ENCODE measurements at places on chromosomes 2 and 18. TPM values are rescaled to one million over a fixed set of nuclear protein-coding genes. Genes with fewer than 3 reads are reported as not detected.

The PDE11A gene
- 4.3 TPM for total RNA-seq

The CTAGE1 gene
- total RNA-seq = not detected

The ICA1L gene
- total RNA-seq = 21.7 TPM

The OTOS gene
- not detected for total RNA-seq

The GLI2 gene
- 2.9 TPM for total RNA-seq

The PAPOLG gene
- 15.5 TPM for total RNA-seq

The RMDN2 gene
- 4.5 TPM for total RNA-seq

The SFT2D3 gene
- total RNA-seq = 8.6 TPM

The CHRND gene
- not detected for total RNA-seq

The PROKR1 gene
- 0.28 TPM for total RNA-seq

DNA sequence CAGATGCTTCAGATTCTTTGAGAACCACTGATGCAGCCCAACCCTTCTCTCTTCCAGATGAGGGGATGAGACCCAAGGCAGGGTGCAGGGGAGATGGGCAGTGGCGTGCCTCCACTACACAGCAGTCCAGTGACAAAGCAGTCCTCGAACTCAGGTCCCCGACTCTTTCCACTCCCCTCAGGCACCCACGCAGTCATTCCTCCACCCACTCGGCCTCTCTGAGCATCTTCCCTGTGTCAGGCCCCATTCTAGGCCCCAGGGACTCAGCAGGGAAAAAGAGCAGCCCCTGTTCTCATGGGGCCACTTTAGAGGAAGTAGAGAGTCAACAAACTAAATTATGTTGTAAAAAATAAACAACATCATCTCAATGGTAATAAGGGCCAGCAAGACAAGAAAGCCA lies 15.2 kb downstream of the KCNK3 start:
- no peak for DNase-seq
- no peaks in the 10 kb centered on the region for H3K27me3 ChIP-seq
- H3K4me3 ChIP-seq = no peak overlapping the region

- H3K4me1 ChIP-seq = no peaks in the 10 kb centered on the region
- DNase-seq = no peak
- no peak overlapping the region for H3K27ac ChIP-seq
Observed at GRCh38 chr2:137888845-137889244, 75.4 kb upstream of the HNMT start.

GRCh38 chr2:102485147-102485785 lies 12.2 kb downstream of the SLC9A4 start:
- no peak for DNase-seq
- no peaks in the 10 kb centered on the region for H3K27me3 ChIP-seq
- H3K27ac ChIP-seq = no peak overlapping the region
- no peaks in the 10 kb centered on the region for H3K36me3 ChIP-seq
- no peaks in the 10 kb centered on the region for H3K4me1 ChIP-seq
- H3K4me3 ChIP-seq = no peak overlapping the region

- DNase-seq = no peak
- no peaks in the 10 kb centered on the region for H3K4me1 ChIP-seq
- no peaks in the 10 kb centered on the region for H3K27me3 ChIP-seq
- no peak overlapping the region for H3K27ac ChIP-seq
- no peak overlapping the region for H3K4me3 ChIP-seq
Observed at GRCh38 chr2:26412091-26412673, 10.5 kb downstream of the DRC1 start.

DNA sequence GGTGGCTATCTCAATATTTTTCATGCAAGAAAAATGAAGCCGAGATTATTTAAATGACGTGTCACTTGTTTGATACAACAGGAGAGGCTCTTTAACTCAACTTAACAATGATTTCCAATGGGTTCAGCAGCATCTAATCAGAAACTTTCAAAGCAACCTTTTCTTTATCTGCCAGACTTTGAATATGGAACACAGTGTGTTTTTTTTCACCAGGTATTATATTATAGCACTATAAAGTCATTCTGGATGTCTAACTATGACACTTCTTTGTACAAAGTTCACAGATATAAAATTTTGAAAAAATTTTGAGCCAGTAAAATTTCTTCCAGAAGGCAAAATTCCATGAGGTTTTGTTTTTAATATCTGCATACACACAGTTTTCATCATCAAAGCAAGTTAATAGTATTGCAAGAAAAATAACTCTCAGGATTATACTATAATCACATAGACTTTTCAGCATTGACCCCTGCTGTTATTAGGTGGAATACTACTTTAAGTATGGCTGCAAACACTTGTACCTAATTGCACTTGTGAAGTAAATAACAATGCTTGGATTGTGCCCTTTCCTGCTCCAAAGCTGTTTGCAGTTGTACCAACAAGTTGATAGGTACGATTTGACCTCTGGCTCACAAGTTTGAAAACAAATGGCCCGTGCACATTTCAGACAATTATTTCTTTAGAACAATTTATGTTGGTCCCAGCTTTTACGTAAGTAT lies 44.0 kb upstream of the DSG1 start:
- H3K4me1 ChIP-seq = no peaks in the 10 kb centered on the region
- H3K27ac ChIP-seq = peak overlapping the region; percentile 27
- H3K27me3 ChIP-seq = no peaks in the 10 kb centered on the region
- H3K4me3 ChIP-seq = no peak overlapping the region
- no peak for DNase-seq

DNA sequence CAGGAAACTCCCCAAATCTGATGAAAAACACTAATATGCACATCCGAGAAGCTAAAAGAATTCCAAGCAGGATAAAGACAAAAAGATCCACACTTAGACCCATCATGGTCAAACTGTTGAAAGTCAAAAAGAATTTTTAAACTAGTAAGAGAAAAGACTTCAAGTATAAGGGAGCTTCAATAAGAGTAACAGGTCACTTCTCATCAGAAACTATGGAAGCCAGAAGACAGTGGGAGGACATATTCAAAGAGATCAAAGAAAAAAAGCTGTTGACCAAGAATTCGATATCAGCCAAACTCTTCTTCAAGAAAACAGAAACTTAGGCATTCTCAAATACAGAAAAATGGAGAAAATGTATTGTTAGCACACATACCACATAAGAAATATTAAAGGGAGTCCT lies 50.4 kb downstream of the ZC3H8 start:
- H3K36me3 ChIP-seq = no peaks in the 10 kb centered on the region
- no peaks in the 10 kb centered on the region for H3K4me1 ChIP-seq
- H3K27ac ChIP-seq = no peak overlapping the region
- no peaks in the 10 kb centered on the region for H3K27me3 ChIP-seq

GRCh38 chr2:122056853-122057252 lies 301.4 kb downstream of the TSN start:
- no peaks in the 10 kb centered on the region for H3K27me3 ChIP-seq
- DNase-seq = no peak
- no peak overlapping the region for H3K27ac ChIP-seq

- H3K36me3 ChIP-seq = no peaks in the 10 kb centered on the region
- no peaks in the 10 kb centered on the region for H3K27me3 ChIP-seq
- DNase-seq = peak; percentile 96
Observed at GRCh38 chr2:174025271-174026121, 60.3 kb upstream of the SP3 start.

- DNase-seq = peak; percentile 74
- no peaks in the 10 kb centered on the region for H3K36me3 ChIP-seq
- H3K4me3 ChIP-seq = peak overlapping the region; percentile 89
- H3K27me3 ChIP-seq = no peaks in the 10 kb centered on the region
Observed at GRCh38 chr2:32357318-32358110, 691 bp downstream of the BIRC6 start.

DNA sequence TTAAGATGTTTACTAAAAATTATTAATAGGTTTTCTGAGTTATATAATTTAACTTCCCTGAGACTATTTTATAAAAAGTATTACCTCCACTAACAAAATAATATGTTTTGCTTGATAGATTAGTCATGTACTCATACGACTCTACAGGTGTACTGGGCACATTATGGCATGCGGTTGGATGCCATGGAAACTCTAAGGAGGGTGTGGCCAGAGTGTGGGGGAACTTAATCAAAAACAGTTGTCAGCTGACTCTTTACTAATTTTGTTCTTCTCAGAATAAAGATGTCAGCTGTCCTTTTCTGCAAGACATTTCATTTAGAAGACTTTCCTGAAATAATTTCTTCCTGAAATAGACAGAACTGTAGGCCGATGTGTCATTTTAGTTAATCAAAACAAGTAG lies 228.3 kb upstream of the SIX3 start:
- H3K36me3 ChIP-seq = no peaks in the 10 kb centered on the region
- H3K4me1 ChIP-seq = no peaks in the 10 kb centered on the region
- H3K27me3 ChIP-seq = no peaks in the 10 kb centered on the region

- H3K36me3 ChIP-seq = no peaks in the 10 kb centered on the region
- no peak overlapping the region for H3K4me3 ChIP-seq
- no peaks in the 10 kb centered on the region for H3K4me1 ChIP-seq
- H3K27ac ChIP-seq = no peak overlapping the region
Observed at GRCh38 chr2:3147651-3148530, 229.7 kb downstream of the EIPR1 start.

- no peak for DNase-seq
- H3K27me3 ChIP-seq = no peaks in the 10 kb centered on the region
Observed at GRCh38 chr2:241376808-241377207, 20.7 kb downstream of the FARP2 start.

DNA sequence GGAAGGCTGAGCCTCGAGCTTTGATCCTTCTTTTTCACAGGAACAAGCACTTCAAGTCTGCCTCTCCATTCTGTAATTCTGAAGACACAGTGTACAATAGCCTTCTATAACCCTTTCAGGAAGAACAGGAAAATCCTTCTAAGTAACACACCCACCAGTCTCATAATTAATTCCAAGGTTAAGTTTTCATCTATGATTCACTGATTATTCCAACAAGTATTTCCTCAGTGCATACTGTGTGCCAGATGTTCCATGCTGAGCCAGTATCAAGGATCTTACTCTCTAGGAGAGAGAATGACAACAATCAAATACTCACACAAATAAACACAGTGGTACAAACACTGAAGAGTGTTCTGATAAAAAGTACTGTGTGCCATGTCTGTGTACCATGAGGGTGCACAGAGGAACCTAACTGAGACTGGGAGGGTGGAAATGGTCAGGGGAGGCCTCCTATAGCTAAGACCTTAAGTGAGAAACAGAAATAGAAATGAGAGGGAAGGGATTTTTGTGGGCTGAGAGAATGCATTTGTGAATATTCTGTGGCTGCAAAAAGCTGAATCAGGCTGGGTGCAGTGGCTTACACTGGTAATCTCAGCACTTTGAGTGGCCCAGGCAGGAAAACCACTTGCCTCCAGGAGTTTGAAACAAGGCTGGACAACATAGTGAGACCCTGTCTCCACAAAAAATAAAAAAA lies 7.3 kb upstream of the MTLN start:
- H3K4me3 ChIP-seq = no peak overlapping the region
- no peaks in the 10 kb centered on the region for H3K27me3 ChIP-seq
- H3K4me1 ChIP-seq = no peaks in the 10 kb centered on the region
- H3K36me3 ChIP-seq = no peaks in the 10 kb centered on the region
- DNase-seq = no peak

DNA sequence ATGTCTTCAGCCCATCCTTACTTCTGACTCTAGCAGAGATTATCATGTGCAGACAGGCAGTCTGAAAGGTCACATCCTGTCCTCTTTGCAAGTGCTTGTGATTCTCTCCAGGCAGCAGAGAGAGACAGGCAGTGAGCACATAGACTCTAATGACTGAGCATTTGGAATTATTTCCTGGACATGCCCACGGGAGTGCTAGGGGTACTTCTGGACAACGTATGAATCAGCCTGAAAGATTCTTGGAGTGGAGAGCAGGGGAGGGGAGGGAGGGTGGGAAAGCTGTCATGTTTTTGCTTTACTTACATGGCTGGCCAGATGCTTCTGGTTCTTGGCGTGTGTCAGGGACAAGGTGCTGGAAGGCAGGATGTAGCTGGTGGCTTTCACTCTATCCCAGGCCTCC lies 150.6 kb downstream of the RIF1 start:
- H3K4me1 ChIP-seq = peaks cover 17% of the 10 kb centered on the region
- DNase-seq = no peak
- no peaks in the 10 kb centered on the region for H3K27me3 ChIP-seq
- H3K36me3 ChIP-seq = no peaks in the 10 kb centered on the region
- H3K27ac ChIP-seq = no peak overlapping the region
- no peak overlapping the region for H3K4me3 ChIP-seq

DNA sequence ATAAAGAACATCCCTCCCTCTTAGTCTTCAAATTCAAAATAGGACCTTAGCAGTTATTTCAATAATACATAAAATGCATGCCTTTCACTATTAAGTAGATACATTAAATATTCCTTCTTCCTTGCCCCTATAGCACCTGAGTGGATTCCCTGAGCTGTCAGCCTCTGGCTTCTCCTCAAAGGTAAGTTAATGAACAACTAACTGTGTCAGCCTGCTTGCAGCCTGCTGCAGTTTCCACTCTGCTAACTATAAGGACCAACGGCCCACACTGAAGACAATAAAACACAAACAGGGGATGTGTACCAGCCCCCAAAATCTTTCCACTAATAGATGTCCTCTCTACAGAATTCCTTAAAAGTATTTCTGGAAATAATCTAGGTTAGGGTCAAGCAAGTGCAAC lies 5.0 kb downstream of the KCTD1 start:
- H3K4me3 ChIP-seq = no peak overlapping the region
- peaks cover 28% of the 10 kb centered on the region for H3K4me1 ChIP-seq
- H3K27ac ChIP-seq = no peak overlapping the region
- no peaks in the 10 kb centered on the region for H3K36me3 ChIP-seq
- DNase-seq = no peak

DNA sequence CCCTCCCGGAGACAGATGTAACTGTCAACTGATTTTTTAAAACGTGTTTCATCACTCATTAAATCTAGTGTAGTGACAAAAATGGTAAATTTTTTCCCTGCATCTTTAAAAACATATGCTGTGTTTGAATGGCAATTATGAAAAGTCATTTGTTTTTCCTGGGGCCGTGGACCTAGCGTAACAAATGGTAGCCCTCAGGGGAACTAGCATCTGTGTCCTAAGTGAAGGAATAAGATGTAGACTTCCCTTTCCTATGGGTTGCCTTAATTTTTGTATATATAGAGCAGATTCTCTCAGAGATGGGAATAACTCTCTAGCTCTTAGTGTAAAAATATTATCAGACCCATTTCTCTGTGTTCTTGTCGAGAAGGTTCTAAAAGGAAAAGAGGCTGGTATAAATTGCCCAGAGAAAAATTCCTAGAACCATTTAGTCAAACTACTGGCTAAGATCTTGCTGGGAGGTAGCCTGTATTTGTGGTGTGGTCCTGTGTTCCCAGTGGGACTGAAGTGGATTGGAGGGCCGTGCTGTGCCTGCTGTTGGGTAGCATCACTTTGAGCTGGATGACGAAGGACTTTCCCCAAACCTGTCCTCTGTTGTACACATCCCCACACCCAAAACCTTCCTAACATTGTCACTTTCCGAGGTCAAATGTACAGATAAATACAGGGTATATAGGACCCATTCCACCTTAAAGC lies 85.8 kb downstream of the LIMS1 start:
- peaks cover 82% of the 10 kb centered on the region for H3K4me1 ChIP-seq
- no peak for DNase-seq
- no peaks in the 10 kb centered on the region for H3K36me3 ChIP-seq
- H3K27me3 ChIP-seq = no peaks in the 10 kb centered on the region
- peak overlapping the region; percentile 44 for H3K27ac ChIP-seq
- no peak overlapping the region for H3K4me3 ChIP-seq
